ENCODE measurements at places on chromosomes 6 and 20.
A peak's percentile ranks its signal among the peaks of the same experiment; 100 is the strongest.

GRCh38 chr20:58871533-58872102, 19.1 kb downstream of the GNAS start:
- no peak for DNase-seq

DNA sequence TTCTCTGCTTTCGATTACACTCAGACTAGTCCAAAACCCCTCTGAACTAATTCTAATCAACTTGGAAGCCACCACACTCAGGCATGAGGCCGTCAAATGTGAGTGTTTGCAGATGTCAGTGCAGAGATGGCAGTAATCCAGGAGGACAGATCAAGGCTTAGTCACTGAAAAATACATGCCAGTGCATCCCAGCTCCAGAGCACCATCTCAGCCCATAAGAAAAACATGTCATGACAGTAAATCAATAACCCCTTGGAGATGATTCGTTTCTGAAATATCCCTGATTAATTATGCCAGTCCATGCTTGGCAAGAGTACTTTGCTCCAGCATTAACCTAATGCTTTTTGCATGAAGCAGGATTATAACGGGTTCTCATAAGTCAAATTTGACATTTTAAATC, 179.5 kb downstream of the ADAT2 start:
- no peak for DNase-seq

DNA sequence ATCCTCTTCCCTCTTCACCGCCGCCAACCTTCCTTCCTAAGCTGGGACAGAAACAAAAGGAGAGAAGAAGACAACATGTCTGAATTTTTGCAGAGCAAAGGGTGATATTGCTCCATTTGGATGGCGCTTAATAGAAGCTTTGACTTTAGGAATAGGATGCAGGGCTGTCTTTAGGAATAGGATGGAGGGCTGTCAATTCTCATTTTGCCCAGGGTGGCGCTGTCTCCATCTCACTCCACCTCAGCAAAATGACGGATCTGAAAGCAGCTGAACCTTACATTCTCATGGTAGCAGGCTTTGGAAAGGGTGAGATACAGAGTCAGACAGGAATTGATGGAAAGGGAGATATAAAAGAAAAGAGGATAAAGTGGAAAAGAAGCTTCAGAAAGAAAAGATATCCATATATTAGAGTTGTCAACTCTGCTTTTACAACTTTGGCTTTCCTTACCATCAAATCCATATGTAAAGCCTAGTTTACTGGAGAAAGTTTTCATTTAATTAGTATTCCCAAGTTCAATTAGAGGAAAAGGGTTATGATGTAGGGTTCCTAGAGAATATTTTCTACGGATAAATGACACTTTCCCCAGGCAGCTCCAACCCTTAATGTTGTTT, 2.4 kb downstream of the MTCL3 start:
- DNase-seq, result peak; percentile 11

GRCh38 chr6:35691027-35691824, 2.5 kb upstream of the FKBP5 start:
- DNase-seq, result no peak

DNA sequence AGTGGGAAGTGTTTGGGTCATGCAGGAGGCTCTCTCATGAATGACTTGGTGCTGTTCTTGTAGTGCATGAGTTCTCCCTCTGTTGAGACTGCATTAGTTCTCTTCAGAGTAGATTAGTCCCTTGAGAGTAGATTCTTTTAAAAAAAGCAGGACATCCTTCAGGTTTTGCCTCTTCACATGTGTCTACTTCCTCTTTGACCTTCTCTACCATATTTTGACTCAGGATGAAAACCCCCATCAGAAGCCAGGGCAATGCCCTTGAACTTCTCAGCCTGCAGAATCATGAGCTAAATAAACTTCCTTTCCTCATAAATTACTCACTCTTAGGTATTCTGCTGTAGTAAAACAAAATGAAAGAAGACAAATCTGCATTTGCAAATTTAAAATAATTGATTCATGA, 170.3 kb downstream of the CD109 start:
- no peak for DNase-seq

Data from stimulated activated CD4-positive, alpha-beta T cell treated with anti-CD3 and anti-CD28 coated beads, Interleukin-15, amount 100 ng/mL, for 48 hours (primary cell).